ENCODE measurements at places on chromosomes 11 and 22.

DNA sequence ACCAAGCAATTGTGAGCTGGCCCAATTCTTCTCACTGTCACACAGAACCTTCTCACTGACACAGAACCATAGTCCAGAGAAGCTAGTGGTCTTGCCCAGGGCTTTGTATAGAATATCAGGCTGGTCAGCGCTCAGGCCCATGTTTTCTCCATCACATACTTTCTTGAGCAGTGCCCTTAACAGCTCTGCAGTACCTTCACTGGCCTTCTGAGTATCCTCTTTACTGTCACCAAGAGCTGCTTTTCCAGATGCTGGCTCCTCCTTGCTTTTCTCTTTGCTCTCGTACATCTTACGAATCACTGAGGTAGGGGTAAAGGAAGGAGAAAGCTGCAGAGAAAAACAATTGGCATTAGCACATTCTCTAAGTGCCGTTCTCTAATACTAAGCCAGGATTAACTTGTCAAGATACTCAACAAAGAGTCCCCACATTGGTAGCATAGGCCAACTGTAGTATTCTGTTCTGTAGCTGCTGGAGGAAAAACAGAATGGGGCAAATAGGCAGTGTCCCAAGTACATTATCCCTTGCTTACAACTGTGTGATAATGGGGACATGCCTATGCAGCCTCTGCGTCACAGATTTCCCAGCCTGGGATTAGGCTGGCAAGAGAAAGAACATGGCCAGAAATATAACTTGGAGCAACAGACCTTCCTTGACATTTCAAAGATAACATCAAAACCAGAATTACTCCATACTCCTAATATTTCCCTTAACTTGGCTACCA, 43.5 kb downstream of the DRG1 start:
- H3K27me3 ChIP-seq = no peaks in the 10 kb centered on the region
- DNase-seq = no peak
- H3K4me3 ChIP-seq = no peak overlapping the region
- H3K27ac ChIP-seq = no peak overlapping the region
- no peaks in the 10 kb centered on the region for H3K4me1 ChIP-seq

- H3K27me3 ChIP-seq = peaks cover 6% of the 10 kb centered on the region
- no peak overlapping the region for H3K4me3 ChIP-seq
- DNase-seq = no peak
- peak overlapping the region; percentile 31 for H3K27ac ChIP-seq
- peaks cover 3% of the 10 kb centered on the region for H3K4me1 ChIP-seq
These were observed 85.0 kb upstream of the SEPTIN5 start for GRCh38 chr22:19629331-19629719.

DNA sequence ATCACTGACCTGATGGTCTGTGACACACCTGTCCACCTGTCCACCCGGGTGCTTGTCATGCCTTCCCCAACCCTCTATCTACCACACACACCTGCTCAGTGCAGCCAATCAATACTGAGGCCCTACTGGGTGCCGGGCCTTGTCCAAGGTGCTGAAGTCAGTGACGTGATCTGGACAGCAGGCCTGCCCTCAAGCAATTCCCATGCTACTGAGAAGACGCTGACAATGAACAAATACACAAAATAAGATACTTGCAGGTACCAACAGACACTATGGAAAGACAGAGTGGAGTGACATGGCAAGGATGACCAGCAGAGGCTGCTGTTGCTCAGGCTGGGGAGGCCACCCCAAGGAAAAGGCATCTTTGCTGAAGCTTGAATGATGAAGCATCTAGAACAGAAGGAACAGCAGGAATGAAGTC, 21.2 kb downstream of the PLAAT3 start:
- no peaks in the 10 kb centered on the region for H3K36me3 ChIP-seq
- no peak for DNase-seq

DNA sequence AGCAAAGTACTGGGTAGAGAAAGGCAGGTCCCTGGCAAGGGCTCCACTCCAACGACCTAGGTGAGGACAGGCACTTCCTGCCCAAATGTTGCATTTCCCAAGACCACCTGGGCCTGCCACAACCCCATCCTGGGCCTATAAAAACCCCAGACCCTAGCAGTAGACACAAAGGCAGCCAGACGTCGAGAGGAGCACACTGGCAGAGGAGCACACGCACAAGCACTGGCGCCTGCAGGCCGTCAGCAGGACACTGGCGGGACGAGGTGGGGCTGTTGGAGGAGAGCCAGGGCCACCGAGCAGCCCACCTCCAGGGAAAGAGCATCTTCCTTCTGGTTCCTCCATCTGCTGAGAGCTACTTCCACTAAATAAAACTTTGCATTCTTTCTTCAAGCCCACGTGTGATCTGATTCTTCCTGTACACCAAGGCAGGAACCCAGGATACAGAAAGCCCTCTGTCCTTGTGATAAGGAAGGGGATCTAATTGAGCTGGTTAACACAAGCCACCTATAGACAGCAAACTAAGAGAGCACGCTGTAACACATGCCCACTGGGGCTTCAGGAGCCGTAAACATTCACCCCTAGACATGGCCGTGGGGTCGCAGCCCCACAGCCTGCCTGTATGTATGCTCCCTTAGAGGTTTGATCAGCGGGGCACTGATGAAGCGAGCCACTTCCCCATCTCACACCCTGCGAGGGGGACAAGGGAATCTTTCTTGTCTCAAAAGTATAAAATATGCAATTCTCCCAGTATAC, 89.7 kb upstream of the MTMR2 start:
- no peak for DNase-seq
- H3K36me3 ChIP-seq = peaks cover 1% of the 10 kb centered on the region
- H3K27ac ChIP-seq = peak overlapping the region; percentile 80
- H3K27me3 ChIP-seq = no peaks in the 10 kb centered on the region

DNA sequence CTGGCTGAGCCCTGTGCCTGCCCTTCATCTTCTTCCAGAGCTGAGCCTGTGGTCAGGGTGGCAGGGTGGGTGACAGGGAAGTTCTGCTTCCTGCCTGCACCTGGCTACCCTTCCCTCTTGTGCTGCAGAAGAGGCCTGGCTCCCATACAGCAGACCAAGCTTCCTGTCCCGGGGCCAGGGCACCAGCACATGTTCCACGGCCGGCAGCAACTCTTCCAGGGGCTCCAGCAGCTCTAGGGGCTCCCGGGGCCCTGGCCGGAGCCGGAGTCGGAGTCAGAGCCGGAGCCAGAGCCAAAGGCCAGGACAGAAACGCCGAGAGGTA, 15.0 kb downstream of the ROBO3 start:
- H3K36me3 ChIP-seq = no peaks in the 10 kb centered on the region
- H3K27me3 ChIP-seq = peaks cover 6% of the 10 kb centered on the region
- no peak for DNase-seq
- no peak overlapping the region for H3K4me3 ChIP-seq
- H3K27ac ChIP-seq = no peak overlapping the region

- no peak overlapping the region for H3K27ac ChIP-seq
- H3K4me3 ChIP-seq = no peak overlapping the region
- no peaks in the 10 kb centered on the region for H3K36me3 ChIP-seq
- DNase-seq = no peak
- H3K4me1 ChIP-seq = no peaks in the 10 kb centered on the region
These were observed 20.8 kb downstream of the YPEL1 start for GRCh38 chr22:21714786-21715185.

- no peaks in the 10 kb centered on the region for H3K4me1 ChIP-seq
- no peak for DNase-seq
- no peaks in the 10 kb centered on the region for H3K36me3 ChIP-seq
- H3K4me3 ChIP-seq = no peak overlapping the region
These were observed 134.2 kb downstream of the RBFOX2 start for GRCh38 chr22:35894464-35894878.

DNA sequence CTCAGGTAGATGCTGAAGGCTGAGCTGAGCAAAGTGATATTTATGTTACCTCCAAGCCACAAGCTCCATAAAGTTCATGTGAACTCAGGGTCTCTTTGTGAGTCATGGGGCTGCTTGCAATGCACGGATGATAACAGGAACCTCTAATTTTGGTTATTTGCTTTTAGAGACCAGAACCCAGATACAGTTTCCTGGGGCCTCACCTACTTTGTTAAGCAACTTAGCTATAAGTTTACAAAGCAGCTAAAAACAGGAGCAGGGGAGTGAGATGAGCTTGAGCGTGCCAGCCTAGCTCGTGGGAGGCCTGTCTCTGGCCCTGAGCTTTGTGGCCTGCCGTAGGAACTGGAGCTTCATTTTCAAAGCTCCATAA, 29.2 kb downstream of the SREBF2 start:
- H3K27ac ChIP-seq = peak overlapping the region; percentile 78
- H3K4me3 ChIP-seq = peak overlapping the region; percentile 47
- no peaks in the 10 kb centered on the region for H3K27me3 ChIP-seq
- peaks cover 19% of the 10 kb centered on the region for H3K36me3 ChIP-seq
- DNase-seq = peak; percentile 65
- H3K4me1 ChIP-seq = peaks cover 51% of the 10 kb centered on the region

GRCh38 chr11:45913942-45914635, 3.6 kb downstream of the PEX16 start:
- peaks cover 17% of the 10 kb centered on the region for H3K4me1 ChIP-seq
- peaks cover 24% of the 10 kb centered on the region for H3K36me3 ChIP-seq
- no peak for DNase-seq
- H3K27ac ChIP-seq = no peak overlapping the region
- H3K27me3 ChIP-seq = no peaks in the 10 kb centered on the region

DNA sequence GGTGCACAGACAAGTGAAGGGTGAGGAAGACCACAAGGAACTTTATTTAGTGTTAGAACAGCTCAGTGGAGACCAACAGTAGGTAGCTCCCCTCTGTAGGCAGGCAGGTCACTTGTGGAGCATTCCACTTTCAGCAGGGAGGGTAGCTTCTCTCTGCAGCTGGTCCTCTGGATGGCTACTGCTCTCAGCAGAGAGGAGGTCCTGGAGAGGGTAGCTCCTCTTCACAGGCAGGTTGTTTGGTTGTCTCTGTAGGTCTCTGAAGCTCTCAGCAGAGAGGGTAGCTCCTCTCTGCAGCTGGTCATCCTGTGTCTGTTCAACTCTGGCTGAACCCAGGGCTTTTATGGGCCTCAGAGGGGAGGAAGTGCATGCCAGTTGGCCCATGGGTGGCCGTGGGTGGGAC, 6.5 kb upstream of the OOSP1 start:
- no peaks in the 10 kb centered on the region for H3K36me3 ChIP-seq
- no peak overlapping the region for H3K27ac ChIP-seq
- H3K4me3 ChIP-seq = no peak overlapping the region
- H3K27me3 ChIP-seq = no peaks in the 10 kb centered on the region
- DNase-seq = no peak
- no peaks in the 10 kb centered on the region for H3K4me1 ChIP-seq

- DNase-seq = no peak
- H3K4me1 ChIP-seq = no peaks in the 10 kb centered on the region
- H3K36me3 ChIP-seq = no peaks in the 10 kb centered on the region
These were observed 796.3 kb upstream of the RAG2 start for GRCh38 chr11:37394236-37394870.

DNA sequence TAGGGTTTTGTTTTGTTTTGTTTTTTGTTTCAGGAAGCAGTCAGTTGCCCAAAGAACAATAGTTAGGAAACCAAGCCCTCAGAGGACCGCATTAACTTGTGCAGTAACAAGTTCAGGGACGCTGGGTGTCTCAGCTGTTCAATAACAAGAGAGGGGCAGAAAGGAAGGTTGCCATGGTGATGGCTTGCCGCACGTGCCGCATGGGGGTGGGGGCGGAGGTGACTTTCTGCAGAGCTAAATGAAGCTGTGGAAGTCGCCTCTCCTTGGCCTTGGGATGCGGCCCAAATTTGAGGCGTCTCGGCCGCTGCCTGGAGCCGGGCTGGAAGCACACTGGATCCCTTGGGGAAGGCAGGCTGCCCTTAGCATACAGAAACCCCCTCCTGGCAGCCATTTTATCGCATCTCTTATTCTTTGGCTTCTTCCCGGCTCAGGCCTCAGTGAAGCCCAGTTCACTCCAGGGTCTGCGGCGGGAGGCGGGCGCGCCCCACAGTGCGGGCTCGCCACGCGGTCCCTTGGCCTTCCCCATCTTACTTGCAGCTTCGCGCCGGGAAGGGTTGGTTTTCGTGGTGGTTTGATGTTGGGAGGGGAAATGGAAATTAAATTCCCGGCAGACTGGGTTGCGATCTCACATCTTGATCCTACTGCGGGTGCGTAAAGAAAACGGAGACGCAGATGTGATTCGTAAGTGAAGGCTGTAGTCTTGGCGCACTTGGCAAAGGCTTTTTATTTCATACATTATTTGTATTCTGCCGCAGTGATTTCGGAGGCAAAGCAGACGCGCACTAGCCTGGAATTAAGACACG, 94.3 kb downstream of the SLC17A6 start:
- H3K36me3 ChIP-seq = no peaks in the 10 kb centered on the region
- H3K4me1 ChIP-seq = no peaks in the 10 kb centered on the region
- H3K27ac ChIP-seq = no peak overlapping the region
- DNase-seq = no peak

- peaks cover 22% of the 10 kb centered on the region for H3K27me3 ChIP-seq
- H3K4me1 ChIP-seq = peaks cover 9% of the 10 kb centered on the region
- no peaks in the 10 kb centered on the region for H3K36me3 ChIP-seq
- H3K27ac ChIP-seq = no peak overlapping the region
These were observed 57.3 kb upstream of the SLN start for GRCh38 chr11:107769189-107769588.

GRCh38 chr22:22343581-22344296, 99.2 kb downstream of the VPREB1 start:
- H3K27ac ChIP-seq = no peak overlapping the region
- H3K4me1 ChIP-seq = no peaks in the 10 kb centered on the region
- no peak overlapping the region for H3K4me3 ChIP-seq
- peaks cover 30% of the 10 kb centered on the region for H3K27me3 ChIP-seq
- H3K36me3 ChIP-seq = no peaks in the 10 kb centered on the region

GRCh38 chr11:12245549-12246016, 131.8 kb upstream of the PARVA start:
- no peak overlapping the region for H3K4me3 ChIP-seq
- H3K27ac ChIP-seq = no peak overlapping the region
- H3K36me3 ChIP-seq = peaks cover 32% of the 10 kb centered on the region
- DNase-seq = no peak

GRCh38 chr22:20088263-20088648, 8.2 kb downstream of the DGCR8 start:
- peaks cover 9% of the 10 kb centered on the region for H3K4me1 ChIP-seq
- no peak for DNase-seq
- peaks cover 60% of the 10 kb centered on the region for H3K36me3 ChIP-seq

DNA sequence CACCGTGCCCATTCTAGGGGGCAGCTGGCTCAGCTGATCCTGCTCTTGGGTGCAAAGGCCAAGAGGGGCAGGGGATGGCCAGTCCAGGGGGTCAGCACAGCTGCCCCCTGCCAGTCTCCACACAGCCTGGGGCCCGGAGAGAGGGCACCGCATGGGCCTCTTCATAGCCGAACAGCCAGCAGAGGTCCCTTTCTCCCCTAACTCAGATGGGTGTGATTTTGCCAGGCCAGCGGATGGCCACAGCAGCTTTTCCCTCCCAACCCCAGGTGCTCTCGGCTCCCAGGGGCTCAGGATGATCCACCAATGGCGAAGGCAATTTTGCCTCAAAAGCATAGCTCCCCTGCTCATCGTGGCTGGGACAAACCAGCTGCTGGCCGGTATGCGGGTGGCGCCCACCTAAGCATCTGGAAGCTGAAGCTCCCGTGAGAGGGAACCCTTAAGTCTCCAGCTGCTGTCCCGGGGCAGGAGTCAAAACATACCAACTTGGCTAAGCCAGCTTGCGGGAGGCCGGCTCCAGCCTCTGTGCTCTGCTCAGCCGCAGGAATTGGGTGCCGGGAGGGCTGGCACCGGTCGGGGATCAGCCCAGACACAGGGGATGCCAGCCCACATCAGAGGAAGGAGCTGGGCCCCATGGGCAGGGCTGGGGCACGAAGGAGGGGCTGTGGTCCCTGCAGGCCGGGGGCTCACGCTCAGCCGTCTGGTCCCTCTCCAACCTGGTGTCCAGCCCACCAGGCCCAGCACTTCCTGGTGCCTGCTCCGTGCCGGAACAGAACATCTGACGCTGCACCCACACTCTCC, 30.5 kb upstream of the GNB1L start:
- no peaks in the 10 kb centered on the region for H3K27me3 ChIP-seq
- H3K27ac ChIP-seq = no peak overlapping the region
- no peak for DNase-seq
- H3K4me1 ChIP-seq = peaks cover 18% of the 10 kb centered on the region

Data from T-helper 2 cell treated with Interferon-gamma antibody and Interleukin-4, amounts not matched to agents 5 μg/mL and 100 μg/mL, for 36 hours (primary cell).